ENCODE measurements at places on chromosomes 6 and 20.
A peak's percentile ranks its signal among the peaks of the same experiment; 100 is the strongest.

GRCh38 chr20:38663660-38664059, 60.6 kb upstream of the SLC32A1 start:
- no peak for DNase-seq

- DNase-seq, result no peak
These were observed 29.4 kb downstream of the PLCB1 start for GRCh38 chr20:8161264-8162071.

DNA sequence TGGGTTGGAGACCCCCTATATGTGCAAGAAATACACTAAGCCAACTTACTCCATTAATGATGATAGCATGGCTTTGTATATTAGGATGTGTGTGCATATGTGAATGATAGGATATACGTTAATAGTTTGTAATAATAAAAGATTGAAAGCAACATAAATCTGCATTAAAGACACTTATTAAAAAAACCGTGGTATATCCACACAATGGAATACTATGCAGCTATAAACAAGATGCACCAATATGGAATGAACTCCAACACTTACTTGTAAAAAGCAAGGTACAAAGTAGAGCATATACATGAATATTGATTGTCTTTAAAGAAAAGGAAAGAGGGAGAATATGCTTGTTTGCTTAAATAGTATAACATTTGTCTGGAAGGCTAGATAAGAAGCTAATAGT, 68.0 kb downstream of the UST start:
- no peak for DNase-seq

DNA sequence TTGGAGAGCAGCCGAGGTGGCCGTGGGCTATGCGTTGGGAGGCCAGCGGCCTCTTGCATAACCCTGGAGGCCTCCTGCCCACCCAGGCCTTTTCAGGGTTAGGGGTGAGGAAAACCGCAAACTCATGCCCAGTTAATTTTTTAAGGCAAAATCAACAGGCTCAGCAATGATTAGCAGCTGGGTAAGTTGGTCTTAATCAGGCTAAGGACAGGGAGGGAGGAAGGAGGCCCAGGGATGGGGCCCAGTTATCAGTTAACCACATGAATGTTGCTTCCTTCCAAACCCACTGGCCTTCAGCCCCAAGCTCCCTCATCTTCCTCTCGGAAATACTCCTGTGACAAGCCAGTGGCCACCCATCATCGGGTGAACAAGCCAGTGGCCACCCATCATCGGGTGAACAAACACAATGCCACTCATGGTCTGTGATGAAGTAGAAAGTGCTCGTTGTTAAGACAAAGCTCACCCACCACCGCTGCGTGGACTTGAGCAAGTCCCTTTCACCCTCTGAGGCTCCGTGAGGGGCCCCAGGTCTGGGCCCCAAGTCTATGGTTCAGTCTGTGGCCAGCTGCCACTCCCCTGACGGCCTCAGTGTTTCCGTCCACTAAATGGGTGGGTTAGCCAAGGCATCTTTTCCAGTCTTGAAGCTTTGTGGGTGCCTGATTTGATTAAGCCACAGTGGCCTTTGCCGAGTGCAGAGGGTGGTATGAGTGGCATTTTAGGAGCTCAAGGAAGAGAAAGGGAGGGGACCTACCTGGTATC, 39.4 kb downstream of the HNF4A start:
- no peak for DNase-seq

GRCh38 chr20:63911176-63911575, 16.2 kb downstream of the DNAJC5 start:
- DNase-seq, result no peak

- DNase-seq, result no peak
These were observed 34.9 kb downstream of the ERMARD start for GRCh38 chr6:169786349-169786748.

- DNase-seq, result no peak
These were observed 65.6 kb downstream of the THBS2 start for GRCh38 chr6:169188051-169188470.

GRCh38 chr20:24873025-24873620, 75.9 kb upstream of the CST7 start:
- DNase-seq, result no peak

DNA sequence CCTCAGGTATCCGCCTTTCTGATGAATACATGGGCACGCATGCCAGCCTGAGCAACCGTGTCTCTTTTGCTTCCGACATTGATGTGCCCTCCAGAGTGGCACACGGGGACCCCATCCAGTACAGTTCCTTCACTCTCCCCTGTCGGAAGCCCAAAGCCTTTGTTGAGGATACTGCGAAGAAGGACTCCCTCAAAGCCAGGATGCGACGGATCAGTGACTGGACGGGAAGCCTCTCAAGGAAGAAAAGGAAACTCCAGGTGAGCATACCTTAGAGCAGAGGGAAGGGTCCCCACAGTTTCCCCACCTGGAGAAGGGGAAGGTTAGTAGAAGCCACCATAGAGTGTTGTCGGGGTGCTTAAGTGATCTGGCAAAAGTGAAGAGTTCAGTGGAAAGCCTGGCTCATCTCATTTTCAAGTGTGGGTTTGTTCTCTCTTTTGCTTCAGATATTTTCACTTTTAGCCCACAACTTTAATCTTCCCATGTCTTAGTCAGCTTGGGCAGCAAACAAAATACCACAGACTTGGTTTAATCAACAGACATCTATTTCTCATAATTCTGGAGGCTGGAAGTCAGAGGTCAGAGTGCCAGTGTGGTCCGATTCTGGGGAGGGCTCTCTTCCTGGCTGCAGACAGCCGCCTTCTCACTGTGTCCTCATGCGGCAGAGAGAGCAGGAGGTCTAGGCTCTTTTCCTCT, 133.5 kb upstream of the CLDN20 start:
- no peak for DNase-seq

GRCh38 chr6:144405163-144405562, 120.0 kb downstream of the UTRN start:
- DNase-seq, result no peak

DNA sequence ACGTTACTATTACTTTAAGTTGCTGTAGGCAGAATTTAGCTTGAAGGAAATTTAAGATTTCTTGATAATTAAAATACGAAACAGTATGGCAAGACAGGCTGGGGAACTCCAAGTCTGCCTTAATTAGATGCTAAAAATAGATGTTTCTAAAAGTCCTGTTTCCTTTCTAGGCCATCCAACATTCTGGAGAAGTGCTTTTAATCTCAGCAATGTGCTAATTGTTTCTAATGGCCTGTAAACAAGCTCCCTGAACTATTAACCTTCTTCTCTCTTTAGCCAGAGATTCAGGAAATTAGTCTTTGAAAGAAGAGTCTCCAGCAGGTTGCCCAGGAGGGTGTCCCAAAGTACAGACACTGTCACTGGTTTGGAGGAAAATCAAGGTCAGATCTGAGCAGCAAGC, 677.3 kb upstream of the AGPAT4 start:
- DNase-seq, result no peak

DNA sequence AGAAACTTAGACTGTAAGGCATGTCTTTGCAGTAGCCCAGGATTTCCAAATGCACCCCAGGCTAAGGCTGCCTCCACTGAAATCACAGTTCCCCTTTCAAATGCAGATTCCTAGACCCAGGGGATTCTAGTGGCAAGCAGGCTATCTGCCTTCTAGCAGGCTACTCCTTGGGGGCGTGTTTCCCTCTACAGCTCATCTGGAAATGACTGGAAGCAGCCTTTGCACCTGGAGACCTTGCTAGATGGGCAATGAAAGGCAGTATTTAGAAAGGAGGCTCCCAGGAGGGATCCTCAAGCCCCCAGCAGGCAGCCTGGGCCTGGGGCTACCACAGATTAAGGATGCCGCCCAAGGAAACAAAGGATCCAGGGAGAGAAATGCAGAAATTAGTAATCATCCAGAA, 26.0 kb upstream of the SYNDIG1 start:
- no peak for DNase-seq

DNA sequence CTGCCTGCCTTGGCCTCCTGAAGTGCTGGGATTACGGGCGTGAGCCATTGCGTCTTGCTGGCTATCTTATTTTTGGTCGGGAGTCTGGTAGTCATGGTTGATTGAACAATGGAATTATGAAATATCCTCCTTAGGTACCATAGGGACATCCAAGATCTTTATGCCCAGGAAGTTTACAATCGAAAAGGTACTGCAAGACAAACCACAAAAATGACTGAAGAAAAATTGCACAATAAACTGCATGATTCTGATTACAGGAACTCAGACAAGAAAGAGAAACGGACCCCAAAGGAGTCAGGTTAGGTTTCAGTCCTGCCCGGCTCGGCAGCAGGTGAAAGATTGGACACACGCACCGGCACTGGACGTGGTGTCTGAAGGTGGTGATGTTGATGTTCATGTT, 5.3 kb downstream of the SLC26A8 start:
- DNase-seq, result no peak

DNA sequence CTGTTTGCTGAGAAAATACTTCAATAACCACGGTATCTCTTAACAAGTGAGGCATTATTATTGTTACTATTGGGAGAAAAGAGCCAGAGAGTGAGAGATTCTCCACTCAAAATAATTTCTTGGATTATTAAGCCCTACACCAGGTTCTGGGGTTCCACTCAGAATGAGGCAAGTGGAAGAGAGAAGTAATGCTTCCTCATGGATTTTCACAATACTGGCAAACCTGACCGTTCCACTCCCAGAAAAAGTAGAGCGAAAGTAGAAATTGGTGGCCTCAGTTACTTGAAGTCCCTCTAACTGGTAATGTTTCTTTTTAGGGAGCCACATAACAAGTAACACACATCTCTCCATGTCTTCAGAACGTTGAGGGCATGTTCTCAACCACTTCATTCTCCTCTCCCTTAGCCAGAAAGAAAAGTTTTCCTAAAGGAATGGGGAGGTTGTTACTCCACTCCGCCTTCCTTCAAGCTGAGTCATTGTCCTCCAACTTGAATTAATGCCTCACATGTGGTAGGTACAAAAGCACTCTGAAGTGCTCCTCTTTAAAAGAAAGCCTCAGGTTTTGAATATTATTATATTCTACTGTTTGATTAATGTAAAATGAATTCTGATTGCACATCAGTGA, 1.9 kb downstream of the BAG2 start:
- no peak for DNase-seq

DNA sequence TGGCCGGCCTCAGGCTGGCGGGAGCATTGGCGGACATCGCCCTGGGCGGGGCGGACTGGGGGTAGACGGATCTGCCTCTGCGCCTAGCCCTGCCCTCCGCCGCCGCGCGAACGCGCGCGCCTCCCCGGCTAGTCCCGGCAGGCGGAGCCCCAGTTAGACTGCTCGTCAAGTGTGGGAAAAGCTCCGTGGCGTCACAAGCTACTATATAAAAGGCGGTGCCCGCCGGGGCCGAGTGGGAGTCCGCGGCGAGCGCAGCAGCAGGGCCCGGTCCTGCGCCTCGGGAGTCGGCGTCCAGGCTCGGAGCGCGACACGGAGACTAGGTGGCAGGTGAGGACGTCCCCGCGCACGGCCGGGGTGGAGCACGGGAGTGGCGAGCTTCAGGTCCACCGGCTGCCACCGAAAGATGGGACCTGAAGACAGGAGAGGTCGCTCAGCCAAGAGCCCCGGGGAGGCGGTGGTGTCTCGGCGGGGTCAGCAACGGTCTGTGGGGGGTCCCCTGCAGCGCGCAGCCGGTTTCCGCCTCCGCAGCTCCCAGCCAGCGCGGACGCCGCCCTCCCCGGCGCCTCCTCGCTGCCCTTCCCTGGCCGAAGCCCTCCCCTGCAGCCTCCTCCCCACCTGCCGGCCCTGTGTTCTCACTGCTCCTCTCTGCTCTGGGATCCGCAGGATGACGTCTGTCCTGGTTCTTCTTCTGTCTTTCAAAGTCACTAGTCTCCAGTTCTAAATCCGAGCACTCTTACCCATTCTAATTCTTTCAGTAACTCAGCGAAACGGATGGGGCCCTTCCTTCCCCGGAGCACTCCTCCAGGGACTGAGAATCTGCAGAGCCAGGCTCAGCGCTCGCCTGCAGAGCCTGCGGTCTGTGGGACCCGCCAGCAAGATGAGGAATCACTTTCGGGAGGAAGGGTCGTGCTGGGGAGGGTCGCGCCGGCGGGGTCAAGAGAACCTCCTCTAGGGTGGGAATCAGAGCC, 4.3 kb upstream of the RIPK1 start:
- DNase-seq, result peak; percentile 86

GRCh38 chr20:39075731-39076130, 113.6 kb downstream of the DHX35 start:
- no peak for DNase-seq

- DNase-seq, result peak; percentile 75
These were observed 405 bp upstream of the RNF182 start for GRCh38 chr6:13924146-13924948.

- no peak for DNase-seq
These were observed 1.0 kb upstream of the APMAP start for GRCh38 chr20:24993337-24994185.

DNA sequence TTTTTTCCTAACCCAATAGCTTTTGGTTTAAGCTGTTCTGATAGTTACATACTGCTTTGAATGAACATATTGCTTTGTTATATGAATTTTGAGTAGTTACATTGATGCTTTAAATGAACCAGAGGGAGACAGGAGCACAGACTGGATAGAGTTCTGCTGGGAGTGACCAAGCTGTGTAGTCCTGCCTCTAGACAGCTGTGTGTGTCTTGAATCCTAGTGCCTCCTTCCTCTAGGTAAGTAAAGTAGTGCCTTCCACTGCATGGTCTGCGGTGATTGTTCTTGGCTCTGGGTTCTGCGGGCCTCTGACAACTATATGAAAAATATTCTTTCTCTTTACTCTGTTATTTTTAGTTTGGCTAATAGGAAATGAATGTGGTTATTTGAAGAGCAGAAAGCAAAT, 46.0 kb upstream of the ADGRG6 start:
- DNase-seq, result no peak

GRCh38 chr6:116287689-116288282, 8.1 kb upstream of the TSPYL1 start:
- DNase-seq, result peak; percentile 40

- DNase-seq, result no peak
These were observed 56.7 kb downstream of the FILIP1 start for GRCh38 chr6:75436869-75437268.

DNA sequence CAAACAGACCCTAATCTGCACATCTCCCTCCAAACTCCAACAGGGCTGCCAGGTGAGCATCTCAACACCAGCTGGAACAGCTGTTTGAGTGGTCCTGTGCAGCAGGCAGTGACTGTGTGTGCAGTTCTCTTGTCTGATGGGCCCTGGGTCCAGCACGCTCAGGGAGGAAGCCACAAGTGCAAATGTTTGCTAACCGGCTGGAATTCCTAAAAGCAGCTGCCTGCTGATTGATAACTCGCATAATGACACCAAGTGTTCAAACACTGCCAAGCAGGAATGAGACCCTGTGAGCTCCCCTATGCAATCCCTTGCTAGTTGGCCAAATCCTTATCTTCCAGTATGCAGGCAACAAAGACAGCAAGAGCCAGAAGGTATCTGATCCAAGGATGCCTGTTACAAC, 650.6 kb downstream of the CBLN4 start:
- peak; percentile 65 for DNase-seq

GRCh38 chr6:109059571-109060021, 35.0 kb downstream of the SESN1 start:
- DNase-seq, result no peak

DNA sequence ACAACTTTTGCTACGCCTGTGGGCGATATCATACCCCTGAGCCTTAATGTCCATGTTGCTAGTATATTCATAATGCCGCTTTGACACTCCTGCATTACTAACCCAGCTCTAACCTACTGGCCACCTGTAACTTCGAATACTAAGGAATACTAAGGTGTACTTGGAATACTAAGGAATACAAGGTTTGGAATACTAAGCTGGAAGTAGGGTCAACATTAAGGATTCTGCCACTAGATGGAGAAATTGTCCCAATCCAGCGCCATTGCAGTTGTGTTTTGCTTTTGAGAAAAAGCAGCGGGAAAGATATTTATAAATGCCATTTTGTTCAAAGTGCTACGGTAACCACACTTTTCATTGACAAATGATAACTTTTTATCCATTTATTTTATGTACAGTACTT, 10.7 kb downstream of the TBXT start:
- DNase-seq, result peak; percentile 16
